PC-9 (cell line): ENCODE measurements at places on chromosomes 5 and 9.

GRCh38 chr9:124110307-124110915 lies 98.8 kb downstream of the LHX2 start:
- DNase-seq = no peak

DNA sequence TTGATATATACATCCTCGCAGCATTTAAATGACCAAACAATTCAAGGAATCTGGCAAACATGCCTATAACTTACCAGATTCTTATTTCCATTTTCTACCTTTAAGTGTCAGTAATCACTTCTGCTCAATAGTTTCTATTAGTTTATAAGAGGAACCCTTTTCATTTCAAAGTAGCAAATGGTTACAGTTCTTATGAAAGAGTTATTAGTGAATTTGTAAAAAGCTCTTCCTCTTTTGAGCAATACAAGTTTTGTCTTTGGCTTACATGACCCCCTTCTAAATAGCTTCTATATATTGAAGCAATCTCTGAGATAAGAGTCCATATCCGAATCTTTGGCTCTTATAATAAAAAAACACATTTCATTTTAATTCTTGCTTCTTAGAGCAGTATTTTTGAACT lies 42.0 kb downstream of the ELL2 start:
- no peak for DNase-seq

DNA sequence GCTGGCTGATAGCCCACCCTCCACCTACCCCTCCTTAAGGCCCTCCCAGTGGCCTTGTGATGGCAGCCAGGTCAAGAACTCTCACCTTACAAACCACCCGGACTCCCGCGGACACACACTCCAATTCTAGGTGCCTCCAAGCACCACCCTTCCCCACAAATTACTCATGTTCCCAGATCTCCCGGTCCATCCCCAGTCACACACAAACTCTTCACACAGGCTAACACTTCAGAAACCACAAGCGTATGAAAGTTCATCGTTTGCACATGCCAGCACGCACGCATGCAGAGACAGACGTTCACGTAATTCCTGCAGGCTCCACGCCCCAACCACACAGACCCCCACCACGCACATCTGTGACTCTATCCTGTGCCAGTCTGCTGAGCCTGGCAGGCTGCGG lies 18.0 kb downstream of the NR5A1 start:
- DNase-seq = no peak

DNA sequence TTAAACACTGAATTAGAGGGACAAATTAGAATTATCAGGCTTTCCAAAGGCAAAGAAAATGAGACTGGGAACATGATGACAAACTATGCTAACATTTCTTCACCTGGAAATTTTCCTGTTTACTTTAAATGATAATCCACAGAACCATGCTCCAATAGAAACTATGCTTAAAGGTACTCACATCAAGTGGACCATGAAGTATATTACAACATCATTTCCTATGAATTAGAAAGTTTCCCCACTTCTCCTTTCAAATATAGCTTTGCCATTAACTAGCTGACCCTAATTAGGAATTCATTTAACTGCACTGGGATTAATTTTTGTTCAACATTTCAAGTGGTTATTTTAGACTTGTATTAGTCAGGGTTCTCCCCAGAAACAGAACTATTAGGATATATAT lies 81.4 kb downstream of the DTWD2 start:
- no peak for DNase-seq

GRCh38 chr9:4384750-4385149 lies 84.9 kb upstream of the GLIS3 start:
- no peak for DNase-seq

DNA sequence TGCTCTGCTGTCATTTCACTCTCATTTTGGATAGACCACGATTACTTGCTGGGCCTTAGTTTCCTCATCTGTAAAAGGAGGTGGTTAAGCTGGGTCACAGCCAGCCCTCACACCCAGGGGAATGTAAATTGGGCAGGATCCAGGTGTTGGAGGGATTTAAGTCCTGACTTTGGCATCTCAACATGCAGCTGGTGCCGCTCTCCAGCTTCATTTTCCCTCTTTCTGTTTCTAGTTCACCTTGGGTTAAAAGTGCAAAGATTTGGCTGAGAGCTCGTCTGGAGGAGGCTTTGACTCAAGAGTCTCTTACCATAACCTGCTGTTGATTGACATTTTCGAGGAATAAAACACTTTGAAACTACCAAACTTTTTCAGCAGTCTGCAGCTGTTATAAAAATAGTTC lies 144.3 kb upstream of the DHFR start:
- no peak for DNase-seq

- DNase-seq = no peak
These were observed 25.8 kb downstream of the ECPAS start for GRCh38 chr9:111458139-111459009.

DNA sequence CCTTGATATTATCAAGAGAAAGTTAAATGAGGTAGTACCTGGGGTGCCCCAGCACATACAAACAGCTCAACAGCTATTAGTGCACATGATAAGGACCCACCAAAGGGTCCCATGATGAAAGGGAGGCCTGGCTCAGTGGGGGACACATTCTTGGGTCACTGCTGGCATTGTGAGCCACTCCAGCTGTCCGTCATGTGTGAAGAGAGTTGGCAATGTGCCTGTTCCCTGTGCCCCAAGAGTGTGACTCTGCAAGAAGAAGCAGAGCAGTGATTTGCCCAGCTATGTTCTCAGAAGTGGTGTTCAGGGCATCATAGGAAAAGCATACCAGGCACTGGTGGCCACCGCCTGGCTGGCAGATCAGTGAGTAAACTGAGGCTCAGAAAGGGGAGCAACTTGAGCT lies 37.1 kb upstream of the TDRD7 start:
- DNase-seq = no peak

- DNase-seq = no peak
These were observed 8.0 kb downstream of the PTCD2 start for GRCh38 chr5:72328172-72328571.

GRCh38 chr5:27315363-27316270 lies 277.2 kb upstream of the CDH9 start:
- no peak for DNase-seq

DNA sequence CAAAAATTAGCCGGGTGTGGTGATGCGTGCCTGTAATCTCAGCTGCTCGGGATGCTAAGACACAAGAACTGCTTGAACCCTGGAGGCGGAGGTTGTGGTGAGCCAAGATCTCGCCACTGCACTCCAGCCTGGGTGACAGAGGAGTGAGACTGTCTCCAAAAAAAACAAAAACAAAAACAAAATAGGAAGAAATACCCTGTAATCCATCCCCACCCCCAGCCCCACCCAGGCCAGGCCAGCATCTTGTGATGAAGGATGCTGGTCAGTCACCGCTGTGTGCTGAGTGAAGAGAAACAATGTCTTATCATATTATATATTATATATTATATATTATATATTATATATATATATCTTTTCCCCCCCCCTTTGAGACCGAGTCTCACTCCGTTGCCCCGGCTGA lies 15.4 kb upstream of the CCIN start:
- DNase-seq = no peak

DNA sequence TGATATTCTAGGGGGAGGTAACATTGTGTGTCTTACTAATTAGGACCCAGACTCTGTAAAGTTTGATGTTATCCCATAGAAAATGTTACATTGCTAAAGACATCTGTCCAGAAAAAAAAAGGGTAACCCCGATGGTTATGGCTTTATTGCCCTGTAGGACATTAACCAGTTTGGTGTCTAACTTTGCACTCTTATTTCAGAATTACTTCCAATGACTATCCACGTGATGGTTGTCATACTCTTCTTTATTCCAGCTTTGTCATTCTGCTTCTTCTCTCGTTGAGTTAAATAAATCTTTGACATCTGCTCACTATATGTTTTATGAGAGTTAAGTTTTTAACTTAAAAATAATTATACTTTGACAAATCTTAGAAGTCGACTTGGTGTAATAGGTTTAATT lies 180.4 kb upstream of the ANKRD55 start:
- DNase-seq = no peak
